ENCODE measurements at places on chromosomes 1 and 21.

DNA sequence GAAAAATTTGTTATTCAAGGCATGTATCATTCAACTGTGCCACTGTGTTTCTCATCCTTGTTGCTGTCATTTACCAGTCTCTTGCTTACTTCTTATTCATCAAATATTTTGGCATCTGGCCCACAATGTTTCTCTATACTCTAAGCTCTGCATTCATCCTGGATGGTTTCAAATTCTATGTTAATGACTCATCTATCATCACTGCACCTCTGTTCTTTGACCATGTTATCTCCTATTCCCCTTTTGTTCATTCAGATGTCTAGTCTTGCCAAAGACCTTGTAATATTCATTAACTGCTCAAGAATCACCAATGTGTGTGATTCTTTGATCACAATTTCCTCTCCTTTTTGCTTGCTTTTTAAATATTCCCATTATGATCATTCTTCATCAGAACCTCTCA, 54.6 kb upstream of the PRKACB start:
- no peak for DNase-seq

DNA sequence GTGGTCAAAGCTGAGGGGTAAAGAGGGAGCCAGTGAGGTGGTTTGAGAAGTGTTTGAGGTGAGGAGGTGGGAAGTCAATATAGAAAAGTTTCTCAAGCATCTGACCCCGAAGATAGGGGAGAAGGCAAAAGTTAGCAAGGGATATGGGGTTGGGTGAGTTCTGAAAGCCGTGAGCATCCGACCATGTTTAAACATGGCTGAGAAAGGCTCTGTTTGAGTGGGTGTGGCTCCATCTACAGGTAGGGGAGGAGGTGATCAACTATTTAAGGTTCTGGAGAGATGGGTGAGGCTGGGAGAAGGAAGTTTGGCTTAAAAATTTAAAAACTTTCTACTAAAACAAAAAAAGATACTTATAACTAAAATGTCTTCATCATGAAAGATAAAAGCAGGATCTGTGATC, 273.8 kb downstream of the KCNJ6 start:
- DNase-seq: peak; percentile 85

DNA sequence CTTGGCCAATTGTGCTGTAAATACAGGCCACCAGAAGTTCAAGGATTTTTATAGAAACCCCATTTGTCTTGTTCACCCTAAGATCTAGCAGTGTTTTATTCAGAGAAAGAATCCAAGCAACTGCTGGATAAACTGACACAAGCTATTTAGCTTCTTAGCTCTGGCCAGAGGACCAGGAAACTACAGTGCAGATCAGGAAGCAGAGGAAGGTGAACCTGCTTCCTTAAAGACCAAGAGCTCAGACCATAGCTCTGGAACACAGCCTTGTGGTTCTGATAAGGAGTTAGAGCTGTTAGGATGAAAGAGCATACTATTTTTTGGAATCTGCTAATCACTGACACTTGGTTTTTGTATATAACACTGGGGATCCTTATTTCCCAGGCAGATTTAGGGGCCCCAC, 5.2 kb upstream of the CCDC17 start:
- DNase-seq: no peak

GRCh38 chr1:7993593-7994479, 32.3 kb downstream of the ERRFI1 start:
- no peak for DNase-seq

DNA sequence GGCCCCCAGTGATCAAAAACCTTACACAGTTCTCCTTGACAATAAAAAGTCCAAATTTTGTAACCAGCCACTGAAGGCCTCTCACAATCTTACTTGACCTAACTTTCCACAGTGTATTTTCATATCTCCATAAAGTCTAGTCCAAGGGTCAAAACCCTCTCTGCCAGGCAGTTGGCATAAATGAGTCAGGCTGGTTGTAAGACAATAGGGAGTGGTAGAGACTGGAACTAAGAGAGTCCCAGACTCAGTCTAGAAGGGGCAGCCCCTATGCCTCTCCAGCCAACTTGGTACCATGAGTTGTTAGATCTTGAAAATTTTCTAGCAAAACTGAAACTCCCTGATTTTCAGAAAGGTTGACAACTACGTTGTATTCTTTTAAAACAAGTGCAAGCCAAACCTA, 21.0 kb downstream of the KIF21B start:
- no peak for DNase-seq

DNA sequence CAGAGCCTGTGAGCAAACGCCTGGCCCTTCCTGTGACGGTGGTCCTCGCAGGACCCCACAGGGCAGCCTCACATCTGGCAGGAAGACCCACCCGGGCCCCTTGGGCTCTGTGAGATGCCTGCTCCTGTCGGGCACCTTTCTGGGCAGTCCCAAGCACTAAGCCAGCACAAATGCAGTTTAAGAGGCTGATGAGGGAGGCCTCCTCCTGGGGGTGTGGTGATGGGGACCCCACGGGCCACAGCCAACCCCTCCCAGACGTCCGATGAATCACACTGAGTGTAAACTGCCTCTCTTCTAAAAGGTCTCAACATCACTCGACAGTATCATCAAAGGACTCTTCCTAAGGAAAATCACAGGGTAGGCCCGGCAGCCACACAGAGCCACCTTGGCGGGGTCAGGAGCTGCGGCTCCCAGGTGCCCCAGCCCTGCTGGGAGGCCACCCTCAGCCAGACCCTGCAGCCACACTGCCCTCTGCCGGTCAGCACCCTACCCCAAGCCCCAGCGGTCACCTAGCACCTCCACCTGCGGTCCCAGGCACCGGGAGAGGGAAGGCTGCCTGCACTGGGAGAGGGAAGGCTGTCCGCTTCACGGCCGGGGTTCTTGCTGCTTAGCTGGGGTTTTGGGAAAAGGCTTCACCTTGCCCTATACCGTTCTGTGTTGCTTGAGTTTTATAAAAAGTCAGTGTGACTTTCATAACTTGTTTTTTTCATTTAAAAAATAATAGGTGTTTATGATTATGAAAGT, 3.9 kb upstream of the PRKCZ start:
- DNase-seq: peak; percentile 92

- no peak for DNase-seq
Measured at GRCh38 chr1:63152572-63152971, 169.8 kb upstream of the FOXD3 start.

GRCh38 chr1:78277253-78277652, 213.5 kb upstream of the PTGFR start:
- DNase-seq: no peak
